CD4-positive, CD25-positive, alpha-beta regulatory T cell (primary cell): ENCODE measurements at places on chromosomes 4 and X.

DNA sequence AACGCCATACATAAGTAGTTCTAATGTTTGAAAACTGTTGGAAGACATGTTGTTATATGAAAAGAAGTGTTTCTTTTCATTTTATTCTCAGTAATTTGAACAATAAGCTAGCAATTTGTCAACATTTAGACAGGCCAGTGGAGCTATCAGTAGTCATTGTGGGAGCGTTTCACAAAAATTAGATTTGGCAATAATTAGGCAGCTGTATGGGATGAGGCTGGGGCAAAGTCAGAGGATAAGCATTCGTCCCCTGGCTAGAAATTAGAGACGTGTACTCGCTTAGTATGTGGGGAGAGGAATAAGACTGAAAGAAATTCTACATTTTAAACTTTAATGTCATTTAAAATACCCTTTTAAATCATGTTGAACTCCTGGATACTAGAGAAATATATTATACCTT is 70.6 kb downstream of the TMEM144 start:
- DNase-seq = no peak

GRCh38 chr4:185282968-185283367 is 73.6 kb downstream of the SNX25 start:
- no peak for DNase-seq

GRCh38 chrX:14266705-14267104 is 237.0 kb upstream of the GEMIN8 start:
- no peak for DNase-seq

- DNase-seq = no peak
Measured at GRCh38 chr4:110668463-110669235, 45.8 kb upstream of the PITX2 start.

DNA sequence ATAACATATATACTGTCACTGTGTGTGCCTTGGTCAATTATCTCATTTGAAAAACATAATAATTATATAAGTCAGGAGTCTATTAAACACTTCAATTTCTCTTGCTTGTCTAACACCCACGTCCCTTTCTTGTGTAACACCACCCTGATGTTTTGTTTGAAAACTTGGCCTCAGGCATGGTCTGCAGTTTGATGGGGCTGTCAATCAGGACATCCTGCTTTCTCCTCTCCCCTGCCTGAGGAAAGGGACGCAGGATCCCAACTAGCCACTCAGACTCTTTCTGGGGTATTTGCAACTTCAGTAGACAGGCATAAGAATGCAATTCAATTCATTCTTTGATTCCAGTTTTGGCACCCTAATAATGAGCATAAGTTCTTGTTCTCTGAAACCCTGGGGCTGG is 48.8 kb downstream of the DKK2 start:
- no peak for DNase-seq

GRCh38 chr4:98997166-98997565 is 1.6 kb downstream of the METAP1 start:
- no peak for DNase-seq
